ENCODE measurements at places on chromosomes 4 and X. TPM values are rescaled to one million over a fixed set of nuclear protein-coding genes. Genes with fewer than 3 reads are reported as not detected.

- DNase-seq, result peak; percentile 69
Measured at GRCh38 chr4:10015140-10015753, 6.0 kb downstream of the SLC2A9 start.

DNA sequence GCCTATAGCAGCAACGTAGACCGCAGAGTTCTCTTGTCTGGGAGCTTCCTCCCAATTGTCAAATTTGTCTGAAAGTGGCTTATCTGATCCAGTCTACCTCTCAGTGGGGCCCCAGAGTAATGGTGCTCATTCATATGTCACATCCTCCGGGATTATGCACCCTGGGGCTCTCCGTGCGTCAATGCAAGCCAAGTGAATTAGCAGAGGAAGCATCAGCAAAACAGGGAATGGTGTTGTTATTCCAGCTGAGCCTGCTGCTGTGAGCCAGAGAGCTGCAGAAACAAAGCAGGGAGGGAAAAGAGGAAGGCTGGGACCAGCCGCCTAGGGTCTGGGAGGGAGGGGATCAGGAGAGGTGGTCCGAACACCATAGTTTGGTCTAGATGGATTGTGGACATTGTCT is 95.2 kb downstream of the CLNK start:
- no peak for DNase-seq

- no peak for DNase-seq
Measured at GRCh38 chr4:163540977-163541376, 46.5 kb downstream of the TMA16 start.

DNA sequence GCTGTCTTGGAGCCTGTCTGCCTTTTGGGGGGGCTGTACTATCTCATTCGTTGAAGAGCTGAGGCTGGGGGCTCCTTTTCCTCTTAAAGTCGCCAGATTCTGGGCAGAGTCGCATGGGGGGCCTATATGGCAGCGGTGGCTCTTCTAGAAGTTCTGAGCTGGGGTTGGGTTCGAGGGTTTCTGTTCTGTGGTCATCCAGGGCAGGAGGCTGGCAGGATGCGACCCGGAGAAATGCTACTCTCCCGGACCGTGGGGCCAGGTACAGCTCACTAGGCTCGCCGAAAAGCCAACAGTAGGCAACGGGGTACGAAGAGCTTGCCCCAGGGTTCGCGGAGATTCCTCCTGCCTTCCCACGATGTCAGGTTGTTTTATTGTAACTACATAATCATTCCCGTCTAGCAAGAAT is 1.9 kb upstream of the CITED1 start:
- no peak for DNase-seq

ASB12 gene
- 0.27 TPM for total RNA-seq

All from activated CD8-positive, alpha-beta T cell treated with anti-CD3 and anti-CD28 coated beads for 36 hours (primary cell).